ENCODE measurements at places on chromosomes 13 and 19. TPM values are rescaled to one million over a fixed set of nuclear protein-coding genes. Genes with fewer than 3 reads are reported as not detected.

- H3K27ac ChIP-seq = no peak overlapping the region
- H3K27me3 ChIP-seq = no peaks in the 10 kb centered on the region
- H3K4me3 ChIP-seq = no peak overlapping the region
- DNase-seq = peak; percentile 65
Measured at GRCh38 chr13:107211073-107211472, 643.1 kb upstream of the ARGLU1 start.

DNA sequence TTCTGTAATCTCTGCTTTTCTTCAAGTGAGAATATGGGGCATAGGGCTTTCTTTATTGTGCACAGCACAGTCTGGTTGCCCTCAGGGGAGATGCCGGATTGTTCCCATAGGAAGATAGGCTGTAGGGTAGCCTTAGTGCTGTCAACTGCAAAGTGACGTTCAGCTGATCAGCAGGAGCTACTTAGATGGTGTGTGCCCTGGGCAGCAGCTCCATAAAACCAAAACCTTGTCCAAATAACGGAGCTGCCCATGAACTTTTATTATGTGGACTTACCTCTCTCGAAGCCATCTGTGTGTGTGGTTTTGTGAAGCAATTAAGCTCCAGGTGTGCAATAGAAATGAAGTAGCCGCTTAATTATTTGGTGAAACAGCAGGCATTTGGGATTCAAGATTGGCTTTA is 120.0 kb upstream of the RNF113B start:
- H3K27me3 ChIP-seq = no peaks in the 10 kb centered on the region
- peaks cover 10% of the 10 kb centered on the region for H3K4me1 ChIP-seq
- H3K4me3 ChIP-seq = no peak overlapping the region
- no peak for DNase-seq
- H3K36me3 ChIP-seq = no peaks in the 10 kb centered on the region

GRCh38 chr19:47886010-47886559 is at the start of gene SULT2A1:
SULT2A1 (minus strand) TSS chr19:47886315; CDS start chr19:47886257, 58 bp downstream.
- H3K4me1 ChIP-seq = no peaks in the 10 kb centered on the region
- H3K27me3 ChIP-seq = peaks cover 4% of the 10 kb centered on the region
- H3K4me3 ChIP-seq = no peak within 1 kb of the TSS
- H3K36me3 ChIP-seq = no peaks in the 10 kb centered on the region
- no peak for DNase-seq
- no peak within 1 kb of the TSS for H3K27ac ChIP-seq

- H3K36me3 ChIP-seq = no peaks in the 10 kb centered on the region
- no peak overlapping the region for H3K27ac ChIP-seq
- no peak for DNase-seq
- H3K4me3 ChIP-seq = no peak overlapping the region
- H3K27me3 ChIP-seq = no peaks in the 10 kb centered on the region
Measured at GRCh38 chr13:91135968-91136367, 211.5 kb upstream of the MIR17HG start.

DNA sequence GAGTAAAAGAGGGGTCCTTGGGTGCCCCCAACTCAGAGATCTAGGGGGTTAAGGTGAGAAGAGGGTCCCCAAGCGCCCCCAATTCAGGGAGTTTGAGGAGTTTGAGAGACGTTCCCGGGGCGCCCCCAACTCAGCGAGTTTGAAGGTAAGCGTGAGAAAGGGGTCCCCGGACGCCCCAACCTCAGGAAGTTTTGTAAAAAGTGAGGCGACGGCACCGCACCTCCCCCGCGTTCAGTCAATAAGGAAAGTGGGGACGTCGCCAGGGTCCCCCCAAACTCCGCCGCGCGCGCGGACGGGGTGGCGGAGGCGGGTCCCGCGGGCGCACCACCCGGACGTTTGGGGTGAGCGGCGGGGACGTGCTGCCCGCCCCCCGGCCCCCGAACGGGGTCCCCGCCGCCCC is 353 bp downstream of the RFX2 start:
- H3K4me3 ChIP-seq = peak overlapping the region; percentile 65
- no peaks in the 10 kb centered on the region for H3K36me3 ChIP-seq
- H3K4me1 ChIP-seq = peaks cover 5% of the 10 kb centered on the region
- H3K27me3 ChIP-seq = no peaks in the 10 kb centered on the region
- peak overlapping the region; percentile 90 for H3K27ac ChIP-seq

GRCh38 chr13:73201626-73202025 is 142.8 kb downstream of the KLF5 start:
- H3K36me3 ChIP-seq = no peaks in the 10 kb centered on the region
- H3K4me3 ChIP-seq = no peak overlapping the region
- DNase-seq = no peak
- H3K27ac ChIP-seq = no peak overlapping the region
- no peaks in the 10 kb centered on the region for H3K4me1 ChIP-seq
- no peaks in the 10 kb centered on the region for H3K27me3 ChIP-seq

DNA sequence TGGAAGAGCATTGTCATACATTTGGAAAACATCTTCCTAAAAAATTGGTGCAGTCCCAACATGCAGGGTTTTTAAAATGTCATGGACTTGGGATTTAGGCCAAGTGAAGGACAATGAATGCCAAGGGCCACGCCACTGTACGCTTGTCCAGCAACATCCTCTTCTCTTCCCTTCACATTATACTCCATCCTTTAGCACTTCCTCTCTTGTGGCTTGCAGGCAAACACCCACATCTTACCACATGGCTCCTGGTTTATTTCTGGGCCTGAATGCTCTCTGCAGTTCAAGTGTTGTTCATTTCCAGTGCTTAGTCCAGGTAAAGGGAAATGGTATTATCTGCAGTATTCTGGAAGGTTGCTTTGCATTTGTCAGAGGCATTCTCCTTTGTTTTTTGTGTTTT is 45.0 kb downstream of the CBY2 start:
- H3K27ac ChIP-seq = no peak overlapping the region
- H3K36me3 ChIP-seq = no peaks in the 10 kb centered on the region
- peaks cover 8% of the 10 kb centered on the region for H3K4me1 ChIP-seq

GRCh38 chr19:10503002-10503789 is at the start of gene KEAP1:
KEAP1 (minus strand) TSS chr19:10503356; CDS start chr19:10500033, 3,323 bp downstream.
- H3K4me1 ChIP-seq = peaks cover 48% of the 10 kb centered on the region
- H3K27ac ChIP-seq = peak within 1 kb of the TSS; percentile 100
- H3K4me3 ChIP-seq = peak within 1 kb of the TSS; percentile 98

DNA sequence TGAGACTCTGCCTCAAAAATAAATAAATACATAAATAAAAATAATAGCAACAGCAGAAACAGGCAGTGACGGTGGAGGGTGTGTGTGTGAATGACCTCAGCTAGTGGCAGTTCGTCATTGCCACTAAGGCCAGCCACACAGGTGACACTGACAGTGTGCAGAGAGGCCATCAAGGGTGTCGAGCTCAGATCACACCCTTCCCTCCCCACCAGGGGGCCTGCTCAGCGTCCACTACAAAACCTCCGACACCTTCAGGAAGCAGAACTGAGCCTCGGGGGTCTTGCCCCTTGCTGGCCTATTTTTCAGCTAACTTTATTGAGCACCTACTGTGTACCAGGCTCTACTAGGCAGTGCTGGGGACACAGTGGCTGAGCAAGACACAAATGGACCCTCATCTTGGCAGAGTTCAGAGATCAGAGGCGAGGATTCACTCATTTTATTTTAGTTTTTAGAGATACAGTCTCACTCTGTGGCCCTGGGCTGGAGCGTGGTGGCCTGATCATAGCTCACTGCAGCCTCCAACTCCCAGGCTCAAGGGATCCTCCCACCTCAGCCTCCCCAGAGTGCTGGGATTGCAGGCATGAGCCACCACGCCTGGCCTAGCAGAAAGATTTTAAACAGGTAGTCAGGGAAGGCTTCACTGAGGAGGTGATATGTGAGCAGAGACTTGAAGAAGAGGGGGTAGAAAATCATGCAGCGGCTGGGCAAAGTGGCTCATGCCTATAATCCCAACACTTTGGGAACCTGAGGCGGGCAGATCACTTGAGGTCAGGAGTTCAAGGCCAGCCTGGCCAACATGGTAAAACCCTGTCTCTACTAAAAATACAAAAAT is 30.3 kb upstream of the SEMA6B start:
- no peaks in the 10 kb centered on the region for H3K4me1 ChIP-seq
- H3K4me3 ChIP-seq = no peak overlapping the region
- peaks cover 43% of the 10 kb centered on the region for H3K27me3 ChIP-seq
- no peak for DNase-seq
- H3K36me3 ChIP-seq = no peaks in the 10 kb centered on the region
- no peak overlapping the region for H3K27ac ChIP-seq

GRCh38 chr19:1858412-1859081 is 4.8 kb downstream of the KLF16 start:
- peaks cover 38% of the 10 kb centered on the region for H3K4me1 ChIP-seq
- H3K27ac ChIP-seq = peak overlapping the region; percentile 94
- H3K27me3 ChIP-seq = no peaks in the 10 kb centered on the region
- no peak for DNase-seq
- no peak overlapping the region for H3K4me3 ChIP-seq

DNA sequence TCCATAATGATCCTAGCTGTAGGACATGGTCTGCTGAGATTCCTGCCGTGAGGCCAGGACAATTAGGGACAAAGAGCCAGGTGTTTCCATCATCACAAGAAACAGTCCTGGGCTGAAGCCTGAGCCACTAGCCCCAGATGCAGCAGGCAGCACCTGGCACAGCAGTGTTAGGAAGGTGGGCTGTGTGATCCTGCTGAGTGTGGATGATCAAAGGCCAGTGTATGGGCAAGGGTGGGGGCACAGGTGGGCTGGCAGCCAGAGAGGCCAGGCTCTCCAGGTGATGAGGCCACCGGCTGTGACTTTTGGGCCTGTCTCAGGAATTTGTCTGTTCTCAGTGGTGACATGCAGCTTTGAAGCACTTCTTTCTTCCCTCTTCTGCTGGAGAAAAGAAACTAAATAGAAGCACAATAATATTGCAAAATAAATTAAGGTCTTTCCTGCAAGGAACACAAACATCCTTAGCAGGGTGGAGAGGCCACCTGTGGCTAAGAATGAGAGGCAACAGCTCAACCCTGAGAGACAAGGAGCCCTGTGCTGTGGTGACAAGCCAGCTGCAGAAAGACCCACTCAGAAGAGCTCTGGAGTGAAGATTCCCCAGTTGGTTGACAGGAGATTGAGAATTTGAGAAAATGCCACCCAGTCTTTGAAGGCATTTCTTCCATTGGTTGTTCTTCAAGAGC is 127.6 kb downstream of the KATNAL1 start:
- H3K4me1 ChIP-seq = no peaks in the 10 kb centered on the region
- no peak overlapping the region for H3K4me3 ChIP-seq

DNA sequence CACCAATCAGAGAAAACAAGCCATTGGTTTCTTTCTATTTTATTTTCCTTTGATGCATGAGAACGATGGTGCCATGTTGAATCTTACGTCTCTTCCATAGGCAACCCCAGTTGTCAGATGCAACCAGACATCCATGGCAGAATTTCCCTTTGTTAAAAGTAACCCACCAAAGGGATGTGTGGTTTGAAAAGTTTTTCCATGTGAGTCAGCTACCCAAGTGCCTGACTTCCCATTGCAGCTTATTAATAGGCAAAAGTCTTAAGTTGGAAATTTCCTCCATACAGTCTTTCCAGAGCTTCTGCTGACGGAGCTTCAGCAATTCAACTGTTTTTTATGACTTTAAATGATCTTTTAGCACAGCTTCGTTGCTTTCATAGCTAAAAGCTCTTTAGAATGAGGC is 73.8 kb upstream of the FAM216B start:
- peak overlapping the region; percentile 41 for H3K27ac ChIP-seq
- H3K4me3 ChIP-seq = no peak overlapping the region
- peaks cover 9% of the 10 kb centered on the region for H3K4me1 ChIP-seq

GRCh38 chr19:45577111-45577905 is 7.3 kb downstream of the OPA3 start:
- no peak for DNase-seq
- H3K4me1 ChIP-seq = peaks cover 24% of the 10 kb centered on the region
- H3K36me3 ChIP-seq = peaks cover 10% of the 10 kb centered on the region
- H3K4me3 ChIP-seq = no peak overlapping the region
- H3K27ac ChIP-seq = peak overlapping the region; percentile 40

- peaks cover 19% of the 10 kb centered on the region for H3K4me1 ChIP-seq
- H3K36me3 ChIP-seq = no peaks in the 10 kb centered on the region
- no peak overlapping the region for H3K4me3 ChIP-seq
- H3K27me3 ChIP-seq = no peaks in the 10 kb centered on the region
- H3K27ac ChIP-seq = no peak overlapping the region
Measured at GRCh38 chr13:41465898-41466320, 8.6 kb downstream of the RGCC start.

GRCh38 chr19:54188215-54188871 is 1.0 kb downstream of the MBOAT7 start:
- H3K4me3 ChIP-seq = peak overlapping the region; percentile 86
- peaks cover 10% of the 10 kb centered on the region for H3K4me1 ChIP-seq
- H3K27ac ChIP-seq = peak overlapping the region; percentile 92
- H3K36me3 ChIP-seq = peaks cover 4% of the 10 kb centered on the region
- no peak for DNase-seq

GRCh38 chr13:50389726-50390125 is 374.5 kb downstream of the KCNRG start:
- DNase-seq = no peak
- no peaks in the 10 kb centered on the region for H3K36me3 ChIP-seq
- H3K4me3 ChIP-seq = no peak overlapping the region
- H3K27ac ChIP-seq = no peak overlapping the region

DNA sequence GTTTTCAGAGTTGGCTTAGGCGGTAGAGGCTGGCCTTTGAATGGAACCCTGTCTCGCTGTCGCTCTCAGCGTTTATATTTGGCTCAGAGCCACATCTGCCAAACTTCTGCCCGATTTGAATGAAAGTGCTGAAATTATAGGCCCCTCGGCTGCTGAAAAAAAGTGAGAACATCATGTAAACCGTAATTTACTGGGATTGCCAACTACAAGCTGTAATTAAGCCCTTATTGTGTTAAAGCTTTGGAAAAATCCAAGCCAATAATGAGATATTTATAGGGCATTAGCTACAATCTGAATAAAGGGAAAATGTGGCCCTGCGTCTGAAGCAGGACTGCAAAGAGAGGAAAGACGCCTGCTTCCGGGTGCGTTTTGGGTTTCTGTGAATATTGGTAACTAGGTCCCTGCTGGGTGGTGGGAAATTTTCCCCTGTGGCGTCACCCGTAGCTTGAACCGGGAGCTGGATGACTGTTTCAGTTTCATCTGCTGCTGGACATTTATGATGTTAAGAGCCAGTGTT is 9.9 kb downstream of the DNM2 start:
- H3K27ac ChIP-seq = peak overlapping the region; percentile 39
- peaks cover 63% of the 10 kb centered on the region for H3K4me1 ChIP-seq

DNA sequence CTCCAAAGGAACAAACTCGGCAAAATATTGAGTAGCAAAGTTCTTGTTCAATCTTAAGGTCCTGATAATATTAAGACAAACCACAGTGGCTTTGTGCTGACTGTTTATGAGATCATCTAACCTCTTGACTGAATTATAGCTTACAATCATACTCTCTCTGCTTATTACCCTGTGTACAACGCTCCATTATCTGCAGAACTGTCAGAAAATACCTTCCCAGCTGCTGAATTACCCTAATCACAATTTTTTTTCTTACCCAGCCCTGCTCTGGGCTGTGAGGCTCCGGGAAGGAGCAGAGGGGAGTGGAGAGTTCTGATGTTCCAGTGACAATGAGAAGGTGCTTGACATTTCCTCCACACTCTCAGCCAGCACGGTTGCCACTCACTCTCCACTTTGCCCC is 64.8 kb downstream of the DCT start:
- DNase-seq = no peak
- H3K27me3 ChIP-seq = no peaks in the 10 kb centered on the region
- H3K36me3 ChIP-seq = no peaks in the 10 kb centered on the region
- no peak overlapping the region for H3K27ac ChIP-seq
- H3K4me1 ChIP-seq = peaks cover 9% of the 10 kb centered on the region

Gene KANK2
- 315 TPM for total RNA-seq

Gene PABPC3
- 0.09 TPM for total RNA-seq

Gene ZNF549
- 3.7 TPM for total RNA-seq

Gene OR4F17
- total RNA-seq = not detected

Gene LRRC25
- total RNA-seq = 2.8 TPM

Gene IRGC
- total RNA-seq = not detected

Gene PLPPR3
- total RNA-seq = not detected

Gene ZNF433
- 3.9 TPM for total RNA-seq

Gene TNFSF13B
- 2.3 TPM for total RNA-seq

Gene PDE4C
- total RNA-seq = 1.3 TPM

Gene ZNF626
- 8.9 TPM for total RNA-seq

Measured in heart right ventricle (tissue), 16 donors.